Midbrain (tissue), 1 donor: ENCODE measurements at places on chromosomes 4 and X.

GRCh38 chrX:111467896-111468295 is 43.5 kb upstream of the SERTM2 start:
- DNase-seq: no peak

GRCh38 chr4:40379248-40379647 is 44.1 kb downstream of the CHRNA9 start:
- no peak for DNase-seq

DNA sequence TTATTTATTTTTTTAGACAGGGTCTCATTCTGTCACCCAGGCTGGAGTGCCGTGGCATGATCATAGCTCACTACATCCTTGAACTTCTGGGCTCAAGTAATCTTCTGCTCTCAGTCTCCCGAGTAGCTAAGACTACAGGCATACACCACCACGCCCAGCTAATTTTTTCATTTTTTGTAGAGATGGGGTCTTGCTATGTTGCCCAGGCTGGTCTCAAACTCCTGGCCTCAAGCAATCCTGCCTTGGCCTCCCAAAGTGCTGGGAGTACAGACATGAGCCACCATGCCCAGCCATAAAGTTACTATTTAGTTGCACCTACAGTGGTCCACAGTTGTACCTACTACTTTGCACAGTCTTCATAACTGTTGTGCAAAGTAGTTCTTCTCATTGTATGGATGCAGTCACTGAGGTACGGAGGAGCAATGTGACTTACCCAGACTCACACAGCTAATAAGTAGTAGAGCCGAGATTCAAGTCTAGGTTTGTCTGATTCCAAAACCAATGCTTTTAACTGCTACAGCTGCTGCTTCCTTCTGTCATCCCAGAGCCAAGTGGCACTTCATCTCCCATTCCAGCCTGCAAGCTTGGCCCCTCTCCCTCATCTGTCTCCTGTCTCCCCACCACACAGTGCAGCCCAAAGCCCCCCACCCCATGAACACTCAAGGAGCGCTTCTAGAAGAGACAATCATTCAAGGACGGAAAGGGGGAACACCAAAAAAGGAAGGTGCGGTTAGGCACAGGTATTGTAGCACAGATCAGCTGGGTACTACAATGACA is 24.0 kb upstream of the IQSEC2 start:
- no peak for DNase-seq

- no peak for DNase-seq
Measured at GRCh38 chr4:84159762-84160161, 339.3 kb downstream of the NKX6-1 start.

DNA sequence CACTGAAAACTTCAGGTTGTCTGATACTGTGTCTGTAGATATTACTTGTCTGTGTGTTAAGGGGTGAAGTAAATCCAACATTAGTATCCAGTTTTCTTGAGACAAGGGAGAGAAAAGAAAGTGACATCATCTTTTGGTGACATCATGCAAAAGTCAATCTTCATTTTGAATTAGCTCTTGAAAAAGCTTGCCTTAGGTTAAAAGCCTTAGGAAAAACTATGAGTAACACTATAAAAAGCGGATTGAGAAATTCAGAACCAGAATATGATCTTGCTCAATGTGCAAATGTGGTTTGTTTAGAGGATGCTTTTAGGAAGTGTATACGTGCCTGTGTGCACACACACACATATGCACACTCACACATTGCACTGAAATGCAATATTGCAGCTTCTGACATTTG is 345.8 kb upstream of the CASK start:
- no peak for DNase-seq

- DNase-seq: no peak
Measured at GRCh38 chrX:128818690-128819089, 704.6 kb downstream of the SMARCA1 start.

- DNase-seq: no peak
Measured at GRCh38 chr4:4990857-4991540, 28.3 kb downstream of the CYTL1 start.

- no peak for DNase-seq
Measured at GRCh38 chr4:159735281-159736207, 632.7 kb downstream of the RAPGEF2 start.

DNA sequence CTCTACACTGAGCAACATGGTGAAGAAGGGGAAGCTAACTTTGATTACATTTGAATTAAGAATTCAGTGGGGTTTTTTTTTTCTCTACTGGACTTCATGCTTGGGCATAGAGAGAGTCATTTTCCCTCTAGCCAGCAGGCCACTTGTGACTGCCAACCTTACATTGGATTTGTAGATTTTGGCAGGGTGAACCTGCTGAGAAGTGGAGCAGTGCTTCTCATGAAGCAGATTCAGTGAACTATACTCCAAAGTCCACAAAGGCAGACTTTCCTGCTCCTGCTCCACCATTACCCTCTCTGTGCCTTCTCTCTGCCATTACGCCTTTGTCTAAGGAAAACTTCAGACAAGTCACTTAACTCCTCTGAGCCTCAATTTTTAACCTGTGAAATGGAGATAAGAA is 69.9 kb downstream of the PAK3 start:
- no peak for DNase-seq

DNA sequence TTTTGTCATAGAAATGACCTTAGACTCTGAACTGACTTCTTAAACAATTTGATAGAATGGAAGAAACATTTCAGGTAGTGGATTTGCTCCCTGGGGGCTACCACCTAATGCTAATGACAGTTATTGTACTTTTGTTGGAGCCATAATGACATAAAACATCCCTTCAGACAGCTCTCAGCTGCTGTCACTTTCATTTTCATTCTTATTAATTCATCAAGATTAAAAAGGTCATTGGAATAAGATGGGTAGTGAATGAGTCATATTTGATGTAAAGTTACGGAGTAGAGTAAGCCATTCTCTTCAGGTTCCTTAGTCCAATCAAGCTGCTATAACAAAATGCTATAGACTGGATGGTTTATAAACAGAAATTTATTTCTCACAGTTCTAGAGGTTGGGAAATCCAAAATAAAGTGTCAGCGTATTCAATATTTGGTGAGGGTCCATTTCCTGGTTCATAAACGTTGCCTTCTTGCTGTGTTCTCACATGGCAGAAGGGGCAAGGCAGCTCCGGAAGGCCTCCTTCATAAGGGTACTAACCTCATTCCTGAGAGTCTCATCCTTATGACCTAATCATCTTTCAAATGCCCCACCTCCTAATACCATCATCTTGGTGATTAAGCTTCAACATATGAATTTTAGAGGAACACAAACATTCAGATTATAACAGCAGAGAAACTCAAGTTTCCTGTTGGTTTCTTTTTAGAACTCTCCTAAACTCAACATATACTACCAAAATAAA is 268.5 kb downstream of the ARAP2 start:
- no peak for DNase-seq

GRCh38 chr4:155603360-155603891 is 63.2 kb upstream of the GUCY1A1 start:
- no peak for DNase-seq

GRCh38 chr4:118814891-118815290 is 21.0 kb downstream of the SEC24D start:
- no peak for DNase-seq

DNA sequence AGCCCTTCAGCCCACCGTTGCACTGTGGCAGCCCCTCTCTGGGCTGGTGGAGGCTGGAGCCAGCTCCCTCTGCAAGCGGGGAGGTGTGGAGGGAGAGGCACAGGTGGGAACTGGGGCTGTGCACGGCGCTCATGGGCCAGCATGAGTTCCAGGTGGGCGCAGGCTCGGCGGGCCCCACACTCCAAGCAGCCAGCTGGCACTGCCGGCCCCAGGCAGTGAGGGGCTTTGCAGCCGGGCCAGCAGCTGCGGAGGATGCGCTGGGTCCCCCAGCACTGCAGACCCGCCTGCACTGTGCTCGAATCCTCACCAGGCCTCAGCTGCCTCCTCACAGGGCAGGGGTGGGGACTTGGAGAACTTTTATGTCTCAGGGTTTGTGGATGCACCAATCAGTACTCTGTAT is 1354.8 kb upstream of the IGFBP7 start:
- no peak for DNase-seq

GRCh38 chr4:68267433-68267944 is 22.0 kb upstream of the TMPRSS11B start:
- DNase-seq: no peak

DNA sequence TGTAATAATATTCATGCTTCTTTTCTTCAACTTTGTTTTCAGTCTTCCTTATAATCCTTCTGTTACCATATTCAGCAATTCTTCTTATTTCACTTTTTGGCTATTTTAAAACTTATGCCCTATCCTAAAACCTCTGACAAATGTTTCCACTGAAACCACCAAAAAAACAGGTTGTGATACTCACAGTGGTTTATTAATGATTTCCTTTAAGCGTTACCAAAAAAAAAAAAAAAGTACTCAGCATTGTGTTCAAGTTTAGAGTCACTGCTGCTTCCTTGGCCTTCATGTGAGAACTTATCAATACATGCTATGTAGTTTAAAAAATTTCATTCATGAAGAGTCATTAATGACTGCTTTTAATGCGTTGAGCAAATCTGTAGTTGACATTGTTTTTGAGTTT is 35.4 kb upstream of the UGT2A3 start:
- DNase-seq: no peak

- DNase-seq: no peak
Measured at GRCh38 chr4:47155919-47156318, 124.6 kb downstream of the GABRB1 start.

DNA sequence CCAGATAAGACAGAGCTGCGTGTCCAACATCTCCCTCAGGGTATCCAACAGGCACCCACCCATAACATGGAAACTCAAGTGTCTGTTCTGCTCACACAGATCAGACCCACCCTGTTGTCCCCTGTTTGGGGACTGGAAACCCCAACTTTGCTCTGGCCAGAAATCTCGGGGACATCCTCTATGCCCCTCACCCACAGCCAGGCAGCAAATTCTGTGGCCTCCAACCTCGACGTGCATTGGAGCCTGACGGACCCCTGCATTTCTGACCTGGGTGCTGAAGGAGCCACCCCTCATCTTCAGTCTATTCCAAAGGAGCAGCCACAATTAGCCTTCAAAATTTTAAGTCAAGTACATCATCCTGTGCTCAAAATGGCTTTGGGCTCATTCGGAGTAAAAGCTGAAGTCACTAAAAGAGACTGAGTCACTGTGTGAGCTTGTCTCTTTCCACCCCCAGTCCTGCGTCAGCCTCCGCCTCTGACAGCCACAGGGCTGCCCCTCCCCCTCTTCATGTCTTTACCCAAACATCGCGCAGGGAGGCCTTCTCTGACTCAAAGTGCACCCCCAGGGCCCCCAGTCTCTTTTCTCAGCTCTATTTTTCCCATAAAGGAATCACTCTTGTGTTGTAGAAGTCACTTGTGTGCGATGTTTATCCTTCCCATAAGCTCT is 24.4 kb upstream of the PDE6B start:
- DNase-seq: no peak

- no peak for DNase-seq
Measured at GRCh38 chrX:133544115-133544514, 128.8 kb upstream of the GPC4 start.

- no peak for DNase-seq
Measured at GRCh38 chr4:58602022-58602421, 1491.8 kb upstream of the IGFBP7 start.

DNA sequence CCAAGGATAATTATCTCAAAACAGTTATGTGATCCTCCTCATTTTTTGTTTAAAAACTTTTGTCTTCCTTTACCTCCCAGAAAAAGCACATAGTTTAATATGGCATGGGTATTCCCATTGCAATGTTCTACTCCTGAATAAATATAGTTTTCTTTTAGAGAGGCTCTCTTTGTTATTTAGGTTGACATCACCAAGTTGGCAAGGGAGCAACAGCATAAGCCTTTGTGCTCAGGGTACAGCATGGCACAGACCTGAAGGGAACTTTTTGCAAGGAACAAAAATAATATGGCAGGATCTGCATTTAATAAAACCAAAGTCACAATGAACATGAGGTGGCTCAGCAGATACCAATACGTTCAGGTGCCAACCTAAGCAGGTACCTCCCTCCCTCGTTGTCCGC is 47.1 kb upstream of the NPY2R start:
- peak; percentile 31 for DNase-seq

DNA sequence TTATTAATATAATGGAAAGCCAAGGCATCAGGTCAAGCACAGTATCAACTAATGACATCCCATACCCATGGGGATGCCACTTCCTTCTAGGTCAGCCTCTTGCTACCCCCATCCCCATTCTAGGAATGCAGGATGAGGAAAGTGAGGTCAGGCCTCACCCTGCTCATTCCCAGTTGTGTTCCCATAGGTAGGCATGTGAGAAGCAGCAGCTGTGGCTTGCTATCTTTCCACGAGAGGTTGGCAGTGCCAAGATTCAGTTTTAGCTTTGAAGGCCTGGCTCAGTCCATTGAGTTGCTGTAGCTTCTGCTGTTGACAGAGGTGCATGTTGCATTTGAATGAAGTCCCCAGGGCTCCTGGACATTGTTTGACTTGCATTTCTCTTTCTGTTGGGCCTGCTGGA is 15.5 kb downstream of the LONRF3 start:
- no peak for DNase-seq

DNA sequence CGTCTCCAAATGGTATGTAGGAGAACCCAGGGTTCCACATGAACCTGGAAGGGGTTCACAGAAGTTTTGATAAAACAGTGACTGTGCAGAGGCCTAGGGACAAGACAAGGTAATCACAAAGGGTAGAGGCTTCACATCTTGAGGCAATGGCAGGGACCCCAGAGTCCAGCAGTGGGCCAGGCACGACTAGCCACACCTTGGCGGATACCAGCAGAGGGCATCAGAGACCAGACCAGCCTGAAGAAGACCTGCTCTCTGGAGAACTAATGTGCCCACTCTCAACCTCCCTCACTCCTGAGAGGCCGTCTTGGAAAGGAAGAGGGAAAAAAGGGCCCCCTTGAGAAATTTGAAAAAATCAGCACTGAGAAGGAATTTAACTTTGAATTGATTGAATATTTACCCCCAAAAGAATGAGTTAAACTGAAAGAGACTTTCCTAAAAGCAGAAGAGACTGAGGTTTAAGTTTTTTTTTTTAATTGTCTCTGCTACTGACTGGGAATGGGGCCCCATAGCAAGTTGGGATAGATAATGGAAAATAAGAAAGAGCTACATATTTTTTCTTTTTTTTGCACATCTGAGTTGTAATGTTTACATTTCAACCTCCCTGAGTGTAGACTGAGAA is 243.8 kb upstream of the JADE1 start:
- DNase-seq: peak; percentile 16

DNA sequence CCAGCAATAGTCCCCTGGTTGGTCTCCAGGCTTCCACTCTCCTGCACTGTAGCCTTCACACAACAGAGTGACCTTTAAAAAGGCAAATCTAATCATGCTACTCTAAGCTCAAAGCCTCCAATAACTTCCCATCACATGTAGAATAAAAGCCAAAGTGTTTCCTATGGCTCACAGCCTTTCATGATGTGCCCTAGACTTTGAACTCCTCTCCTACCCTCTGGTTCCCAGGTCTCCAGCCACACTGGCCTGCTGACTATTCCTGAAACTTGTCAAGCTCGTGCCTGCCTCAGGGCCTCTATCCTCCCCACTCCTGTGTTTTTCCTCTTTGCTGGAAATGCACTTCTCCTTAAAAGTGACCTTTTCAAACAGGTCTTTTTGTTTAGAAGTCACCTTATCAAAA is 3.1 kb downstream of the MANBA start:
- no peak for DNase-seq

GRCh38 chr4:74754218-74754617 is 40.1 kb downstream of the BTC start:
- DNase-seq: no peak
